ENCODE measurements at places on chromosomes 7 and 10. TPM values are rescaled to one million over a fixed set of nuclear protein-coding genes. Genes with fewer than 3 reads are reported as not detected.

Gene PNPLA8
- 32.0 TPM for total RNA-seq

Gene LIPF
- not detected for total RNA-seq

Gene TRPV5
- not detected for total RNA-seq

Gene NKX2-3
- total RNA-seq = not detected

DNA sequence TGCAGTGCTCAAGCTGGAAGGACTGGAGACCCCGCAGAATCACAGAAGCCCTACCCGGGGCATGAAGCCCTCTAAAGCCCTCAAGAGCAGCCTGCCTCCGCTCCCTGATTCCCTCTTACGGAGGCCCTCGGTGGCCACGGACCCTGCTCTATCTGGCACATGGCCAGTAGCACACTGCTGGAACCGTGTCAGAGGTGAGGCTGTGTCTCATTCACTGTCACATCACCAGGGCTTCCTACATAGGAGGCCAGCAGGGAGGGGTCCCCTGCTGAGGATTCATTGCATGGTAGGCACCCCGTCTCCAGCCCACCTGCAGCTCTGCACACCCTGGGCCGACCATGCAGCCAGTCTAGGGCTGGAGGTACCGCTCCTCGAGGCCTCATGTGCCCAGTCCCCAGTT is 259.2 kb downstream of the TNS3 start:
- DNase-seq = no peak

- DNase-seq = no peak
These were observed 186.4 kb downstream of the FAM107B start for GRCh38 chr10:14588084-14588937.

- DNase-seq = peak; percentile 47
These were observed 819 bp downstream of the HYCC1 start for GRCh38 chr7:23012908-23013714.

GRCh38 chr7:29287366-29287765 is 92.8 kb downstream of the CHN2 start:
- DNase-seq = no peak

DNA sequence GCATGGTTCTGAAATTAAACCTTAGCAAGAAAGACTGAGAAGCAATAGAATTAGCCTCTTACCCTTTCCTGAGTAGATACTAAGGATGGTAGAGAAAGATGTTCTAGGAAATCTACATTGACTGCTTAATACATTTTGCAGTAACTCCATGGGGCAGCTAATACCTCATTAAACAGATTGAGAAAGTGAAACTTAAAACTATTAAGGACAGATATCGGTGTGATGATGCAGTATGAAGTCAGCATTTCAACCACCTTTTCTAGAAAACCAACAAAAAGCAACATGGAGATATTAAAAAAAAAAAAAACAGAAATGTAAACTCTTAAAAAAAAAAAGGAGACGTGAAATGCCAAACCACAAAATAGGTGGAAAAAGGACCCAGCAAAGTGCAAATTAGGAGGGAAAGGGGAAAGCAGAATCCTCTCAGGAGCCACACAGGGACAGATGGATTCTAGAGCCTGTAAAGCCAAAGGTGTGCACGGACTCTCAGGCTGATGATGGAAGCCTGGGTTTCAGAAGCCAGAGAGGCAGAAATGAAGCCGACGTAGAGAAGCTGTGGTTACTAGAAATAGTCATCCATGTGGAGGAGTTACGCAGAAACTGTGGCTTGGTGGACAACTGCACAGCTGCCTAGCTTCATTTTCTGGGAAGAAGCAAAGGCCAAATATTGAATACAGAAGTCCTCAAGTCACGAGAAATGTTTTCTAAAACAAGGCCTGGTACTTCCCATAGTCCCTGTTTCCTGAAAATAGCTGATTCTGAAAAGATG is 38.1 kb upstream of the GPR141 start:
- DNase-seq = no peak

DNA sequence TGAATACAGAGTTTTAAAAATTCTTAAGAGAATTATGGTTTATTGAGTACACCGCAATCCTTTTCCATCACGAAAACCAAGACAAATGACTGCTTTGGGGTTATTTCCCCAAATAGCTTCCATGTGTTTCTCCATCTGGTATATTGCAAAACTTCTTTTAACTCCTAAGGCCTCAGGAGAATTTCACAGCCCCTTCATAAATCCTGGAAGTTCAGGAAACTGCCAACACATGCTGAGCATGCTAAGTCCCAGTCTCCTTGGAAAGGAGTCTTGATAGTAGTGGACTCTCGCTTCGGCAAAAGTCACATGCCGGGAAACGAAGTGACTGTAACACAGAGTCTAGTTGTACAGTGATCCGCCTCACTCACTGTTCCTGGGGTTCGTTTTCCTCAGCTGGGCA is 88.1 kb upstream of the RSU1 start:
- DNase-seq = no peak

GRCh38 chr7:74092321-74092963 is 8.8 kb downstream of the LIMK1 start:
- no peak for DNase-seq

DNA sequence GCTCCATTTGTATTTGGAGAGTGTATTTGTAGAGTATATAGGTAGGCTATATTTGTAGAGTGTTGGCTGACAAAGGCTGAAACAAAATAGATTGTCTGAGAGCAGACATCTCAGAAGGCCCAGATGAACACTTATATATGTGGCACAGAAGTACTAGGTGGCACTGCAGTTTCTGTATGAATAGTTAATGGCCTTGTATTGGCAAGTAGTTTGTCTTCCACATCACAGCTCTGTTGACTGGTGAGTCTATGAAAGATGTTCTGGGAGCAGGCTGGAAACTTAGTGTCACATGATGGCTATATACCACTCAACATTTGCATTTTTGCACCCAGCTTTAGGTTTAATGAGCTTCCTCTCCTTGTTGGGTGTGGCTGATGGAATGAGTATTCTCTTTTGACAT is 51.9 kb downstream of the CCNY start:
- no peak for DNase-seq

DNA sequence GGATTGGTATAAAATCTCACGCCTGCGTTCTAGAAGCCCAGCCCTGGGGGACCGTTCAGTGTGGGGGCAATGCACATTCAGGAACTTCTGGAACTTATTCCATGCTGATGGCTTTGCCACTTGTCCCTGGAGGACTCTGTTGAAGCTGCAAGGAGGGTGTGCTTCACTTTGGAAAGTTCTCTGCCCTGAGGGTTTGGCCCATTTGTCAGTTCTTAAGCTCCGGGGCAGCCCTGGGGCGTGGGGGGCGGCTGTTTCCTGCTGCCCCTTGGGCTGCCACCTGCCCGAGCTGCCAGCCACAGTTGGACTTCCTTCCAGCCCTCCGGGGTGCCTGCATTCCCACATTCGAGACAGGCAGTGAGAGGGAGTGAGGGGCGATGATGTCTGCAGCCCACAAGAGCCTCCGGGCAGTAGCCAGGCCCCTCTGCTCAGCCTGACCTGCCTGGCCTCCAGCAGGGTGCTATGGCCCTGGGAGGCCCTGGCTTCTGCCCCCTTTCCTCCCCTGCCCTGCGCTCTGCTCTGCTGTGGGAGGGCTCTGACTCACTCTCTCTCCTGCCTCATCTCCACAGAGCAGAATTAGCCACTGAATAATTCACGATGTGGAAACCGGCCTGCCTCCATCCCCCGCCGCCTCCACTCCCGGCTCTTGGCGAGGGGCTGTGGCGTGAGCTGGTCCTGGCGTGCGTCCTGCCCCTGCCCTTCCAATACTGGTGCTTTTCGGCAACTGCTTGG is 1.9 kb downstream of the TTYH3 start:
- DNase-seq = no peak

DNA sequence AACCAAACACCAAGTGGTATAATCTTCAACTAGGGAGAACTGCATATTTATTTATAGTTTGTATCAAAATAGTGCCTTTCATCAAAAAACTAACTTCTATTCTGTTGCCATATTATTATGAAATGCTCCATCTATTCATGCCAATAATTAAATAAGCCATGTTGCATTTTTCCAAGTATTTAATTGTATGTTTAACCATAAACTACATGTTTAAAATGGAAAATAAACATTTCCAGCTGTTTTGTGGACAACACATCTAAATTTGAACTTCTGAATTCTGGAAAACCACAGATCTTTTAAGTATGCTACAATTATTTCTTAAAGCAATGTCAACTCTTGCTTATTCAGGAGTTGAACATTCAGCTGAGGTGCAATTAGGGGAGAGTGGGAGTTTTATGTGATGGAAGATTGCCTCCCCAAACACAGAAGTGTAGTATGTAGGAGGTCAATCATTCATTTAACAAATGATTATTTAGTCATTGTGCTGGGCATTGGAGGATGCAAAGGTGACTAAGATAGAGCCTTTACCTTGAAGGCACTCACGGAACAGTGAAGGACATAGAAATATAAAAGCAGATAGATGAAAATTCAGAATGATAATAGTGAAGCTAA is 80.7 kb upstream of the PPP1R3C start:
- DNase-seq = no peak

GRCh38 chr10:88097092-88097516 is 233.7 kb downstream of the PTEN start:
- DNase-seq = no peak

- peak; percentile 61 for DNase-seq
These were observed 31.6 kb downstream of the TRIM8 start for GRCh38 chr10:102675666-102676533.

DNA sequence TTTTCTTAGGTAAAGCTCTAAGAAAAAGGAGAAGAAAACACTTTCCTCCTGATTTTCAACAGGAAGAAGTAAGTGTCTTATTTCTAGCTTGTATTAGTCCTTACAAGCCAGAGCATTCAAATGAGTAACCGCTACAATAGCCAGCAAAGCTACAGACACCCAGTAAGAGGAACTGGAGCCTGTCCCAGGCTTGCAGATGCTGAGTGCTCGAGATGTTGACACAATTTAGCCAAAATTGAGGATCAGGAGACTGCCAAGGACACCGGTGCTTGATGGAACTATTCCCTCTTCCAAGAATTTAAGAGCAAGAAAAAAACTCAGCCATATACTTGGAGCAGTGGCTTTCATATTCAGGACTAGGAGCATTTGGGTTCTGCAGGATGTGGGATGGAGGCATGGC is 149.3 kb upstream of the DPP6 start:
- DNase-seq = no peak

GRCh38 chr10:68315582-68315981 is 16.3 kb upstream of the HNRNPH3 start:
- no peak for DNase-seq

- no peak for DNase-seq
These were observed 112.2 kb downstream of the MYO3A start for GRCh38 chr10:26046073-26046700.

DNA sequence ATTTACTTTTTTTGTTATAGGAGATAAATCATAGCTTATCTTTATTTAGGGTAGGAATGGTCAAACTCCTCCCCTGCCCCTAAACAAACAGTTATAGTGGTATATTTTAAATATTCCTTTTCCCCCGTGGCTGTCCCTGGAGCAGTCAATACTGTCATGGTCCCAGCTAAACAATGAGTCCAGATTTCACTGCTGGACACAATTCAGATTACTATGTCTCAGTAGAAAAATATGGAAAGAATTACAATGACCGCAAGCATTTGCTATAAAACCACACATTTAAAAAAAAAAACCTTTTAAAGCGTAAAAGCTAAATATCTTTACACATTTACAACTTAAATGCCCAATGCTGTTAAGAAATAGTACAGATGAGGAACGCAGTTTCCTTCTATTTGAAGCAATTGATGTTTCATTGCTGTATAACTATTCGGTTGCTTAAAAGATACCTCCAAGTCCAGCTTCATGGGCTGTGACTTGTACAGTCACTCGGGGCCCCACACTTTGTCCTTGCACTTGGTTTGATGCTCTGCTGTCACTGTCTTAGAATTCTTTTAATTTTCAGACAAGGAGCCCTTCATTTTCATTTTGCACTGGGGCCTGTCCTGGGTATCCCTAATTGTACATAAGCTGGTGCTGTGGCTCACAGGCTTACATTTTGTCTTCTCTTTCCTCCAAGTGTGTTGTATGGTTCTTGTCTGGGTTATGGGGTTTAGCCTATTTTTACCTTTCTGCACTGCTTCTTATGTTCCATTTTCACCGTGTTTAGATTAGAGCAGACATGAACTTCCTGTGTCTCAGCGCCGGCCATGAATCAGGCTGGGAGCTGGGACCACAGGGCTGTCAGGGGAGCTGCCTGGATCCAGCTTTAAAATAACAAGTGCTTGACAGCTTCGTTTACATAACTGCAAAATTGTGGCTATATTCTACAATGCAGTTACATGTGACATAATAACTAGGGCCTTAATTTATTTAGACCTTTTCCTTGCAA is 530.2 kb upstream of the FZD8 start:
- DNase-seq = no peak

GRCh38 chr7:157065046-157065445 is 54.6 kb upstream of the MNX1 start:
- no peak for DNase-seq

GRCh38 chr7:131028295-131028694 is 294.3 kb upstream of the KLF14 start:
- DNase-seq = no peak

DNA sequence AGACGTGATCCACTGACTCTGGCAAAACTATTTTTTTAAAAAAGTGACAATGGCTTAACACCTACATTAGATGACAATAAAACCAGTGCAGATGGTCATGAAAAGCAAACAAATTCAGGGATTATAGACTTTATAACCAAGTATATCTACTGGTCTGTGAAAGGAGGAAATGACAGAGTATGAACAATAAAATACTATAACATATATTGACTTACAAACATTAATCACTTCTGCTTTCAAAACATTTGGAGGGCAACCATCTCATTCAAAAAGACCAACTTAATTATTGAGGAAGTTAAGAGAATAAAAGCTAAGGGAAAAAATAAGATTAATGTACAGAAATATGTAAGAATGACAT is 34.8 kb downstream of the JMJD1C start:
- no peak for DNase-seq

GRCh38 chr7:69624435-69625230 is 26.4 kb downstream of the AUTS2 start:
- no peak for DNase-seq

- DNase-seq = no peak
These were observed 435.9 kb downstream of the TNS3 start for GRCh38 chr7:47145982-47146381.

DNA sequence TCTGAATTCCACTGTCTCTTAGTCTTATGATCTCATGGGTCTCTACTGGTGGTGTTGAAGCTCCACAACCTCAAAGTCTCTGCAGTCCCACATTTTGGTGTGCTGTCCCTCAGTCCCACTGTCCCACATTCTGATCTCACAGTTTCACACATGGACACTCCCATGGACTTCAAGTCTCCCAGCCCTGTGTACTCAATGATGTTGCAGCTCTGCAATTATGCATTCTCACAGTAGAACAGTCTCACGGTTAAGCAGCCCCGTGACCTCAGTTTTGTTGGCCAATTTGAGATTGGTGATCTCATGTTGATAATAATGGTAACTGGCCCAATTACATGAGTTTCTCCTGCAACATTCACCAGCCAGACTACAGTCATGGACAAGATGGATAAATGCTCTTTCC is 109.4 kb downstream of the ODAD2 start:
- DNase-seq = no peak

Data from ureter (tissue), 1 donor.